ENCODE measurements at places on chromosomes 12 and 14.

GRCh38 chr14:71783088-71783487 lies 149.1 kb upstream of the RGS6 start:
- DNase-seq = no peak

- no peak for DNase-seq
Measured at GRCh38 chr12:49293056-49293956, 1.6 kb upstream of the PRPH start.

DNA sequence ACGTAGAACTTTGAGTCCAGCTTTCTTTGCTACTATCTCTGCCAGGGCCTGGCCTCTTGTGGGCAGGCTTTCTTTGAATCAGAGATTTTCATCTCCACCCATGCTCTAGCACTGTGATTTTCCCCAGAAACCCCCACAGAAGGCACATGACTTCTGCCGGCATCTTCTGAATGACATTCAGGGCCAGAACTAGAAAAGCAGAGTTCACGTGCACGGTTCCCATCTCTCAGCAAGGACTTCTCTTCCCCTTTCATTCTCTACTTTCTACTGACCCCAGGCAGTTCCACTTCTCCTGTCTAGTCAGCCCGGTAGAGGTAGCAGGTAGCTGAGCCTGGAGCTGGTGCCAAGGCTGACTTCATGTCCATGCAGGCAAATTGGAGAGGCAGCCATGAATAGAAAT lies 26.9 kb downstream of the BATF start:
- no peak for DNase-seq

DNA sequence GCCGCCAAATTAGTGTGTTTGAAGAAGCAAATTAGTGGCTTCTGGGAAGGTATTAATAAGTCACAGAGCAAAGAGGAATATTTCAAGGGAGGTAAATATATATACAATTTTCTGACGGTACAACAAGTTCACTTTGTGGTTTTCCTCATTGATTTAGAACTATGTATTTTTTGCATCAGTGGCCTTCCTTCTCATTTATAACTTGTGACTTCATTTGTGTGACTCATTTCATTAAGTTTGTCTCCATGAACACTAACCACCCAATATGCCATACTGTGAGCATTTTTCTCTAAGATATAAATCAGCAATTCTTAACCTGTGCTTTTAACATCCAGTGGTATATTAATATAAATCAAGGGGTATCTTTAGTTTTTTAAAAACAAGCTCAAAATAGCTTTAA lies 29.3 kb upstream of the ARHGAP5 start:
- DNase-seq = no peak

DNA sequence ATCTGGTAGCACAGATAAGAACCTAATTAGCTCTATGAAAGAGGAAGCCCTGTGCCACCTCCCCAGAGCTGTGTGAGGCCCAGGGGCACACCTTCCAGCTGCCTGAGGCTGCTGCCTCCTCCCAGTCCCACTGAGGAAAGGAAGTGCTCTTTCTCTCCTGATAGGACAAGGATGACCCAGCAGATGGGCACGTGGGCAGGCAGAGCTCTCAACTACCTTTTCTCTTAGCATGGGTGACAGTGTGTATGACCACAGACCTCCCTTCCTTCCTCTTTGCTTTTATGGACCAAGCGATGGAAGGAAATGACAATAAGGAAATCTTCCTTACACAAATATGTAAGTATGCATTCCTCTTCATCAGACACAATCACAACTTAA lies 127.6 kb upstream of the AMIGO2 start:
- DNase-seq = no peak

GRCh38 chr12:131565267-131566015 lies 145.4 kb upstream of the SFSWAP start:
- DNase-seq = no peak

- no peak for DNase-seq
Measured at GRCh38 chr14:32984241-32984930, 45.7 kb downstream of the NPAS3 start.

- no peak for DNase-seq
Measured at GRCh38 chr12:27841392-27841882, 61.4 kb upstream of the MANSC4 start.

DNA sequence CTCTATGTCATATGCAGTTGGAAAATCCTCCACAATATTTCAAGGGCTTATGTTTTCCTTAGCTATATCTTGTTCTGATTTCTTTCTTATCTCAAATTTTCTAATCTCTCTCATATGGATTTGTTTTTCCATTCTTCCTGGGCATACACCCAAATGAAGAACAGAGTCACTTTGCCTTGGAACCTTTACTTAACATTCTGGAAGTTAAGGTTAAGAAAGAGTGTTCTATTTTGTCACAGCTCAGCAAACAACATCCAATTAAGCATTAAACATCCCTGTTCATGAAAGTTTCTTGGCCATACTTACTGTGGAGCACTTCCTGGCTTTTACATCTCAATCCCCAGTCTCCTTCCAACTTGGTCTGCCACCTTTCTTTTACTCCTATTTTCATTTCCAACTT lies 5.3 kb downstream of the NAV3 start:
- no peak for DNase-seq

GRCh38 chr14:104600141-104600643 lies 4.4 kb downstream of the TMEM179 start:
- no peak for DNase-seq

- DNase-seq = no peak
Measured at GRCh38 chr12:85277900-85278597, 2.0 kb upstream of the ALX1 start.

GRCh38 chr14:74575507-74575906 lies 36.5 kb downstream of the LTBP2 start:
- DNase-seq = no peak

DNA sequence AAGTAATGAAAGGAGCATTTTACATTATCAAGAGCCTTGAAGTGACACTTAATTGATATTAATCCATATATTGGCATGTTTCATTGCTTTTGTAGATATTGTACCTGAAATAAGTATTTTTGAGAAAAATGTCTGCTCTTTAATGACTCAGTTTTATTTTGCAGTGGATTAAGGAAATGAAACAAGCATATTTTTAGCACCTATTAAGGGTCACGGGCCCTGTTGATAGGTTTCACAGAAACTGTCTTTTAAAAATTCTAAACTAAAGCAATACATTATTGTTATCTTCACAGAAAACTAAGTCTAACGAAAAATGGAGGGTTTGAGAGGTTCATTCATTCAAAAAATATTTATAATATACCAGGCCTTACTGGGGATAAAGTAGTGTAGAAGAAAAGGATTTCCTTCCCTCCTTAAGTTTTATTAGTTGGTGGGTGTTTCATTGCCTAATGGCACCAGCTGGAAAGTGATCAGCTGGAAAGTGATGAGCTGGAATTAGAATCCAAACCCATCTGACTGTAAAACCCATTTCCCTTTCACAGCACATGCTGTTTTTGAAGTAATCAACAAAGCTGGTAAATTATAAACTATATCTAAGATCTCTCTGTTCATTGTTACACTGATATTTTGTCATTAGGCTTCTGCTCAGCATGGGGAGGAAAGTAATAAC lies 54.2 kb downstream of the PTPRQ start:
- DNase-seq = no peak

- DNase-seq = no peak
Measured at GRCh38 chr12:2481346-2481745, 313.4 kb upstream of the FKBP4 start.

GRCh38 chr14:76772300-76773187 lies 11.3 kb downstream of the VASH1 start:
- DNase-seq = no peak

- no peak for DNase-seq
Measured at GRCh38 chr14:55240526-55241178, 30.6 kb upstream of the FBXO34 start.

GRCh38 chr12:55926738-55927587 lies 731 bp downstream of the PYM1 start:
- DNase-seq = peak; percentile 85

DNA sequence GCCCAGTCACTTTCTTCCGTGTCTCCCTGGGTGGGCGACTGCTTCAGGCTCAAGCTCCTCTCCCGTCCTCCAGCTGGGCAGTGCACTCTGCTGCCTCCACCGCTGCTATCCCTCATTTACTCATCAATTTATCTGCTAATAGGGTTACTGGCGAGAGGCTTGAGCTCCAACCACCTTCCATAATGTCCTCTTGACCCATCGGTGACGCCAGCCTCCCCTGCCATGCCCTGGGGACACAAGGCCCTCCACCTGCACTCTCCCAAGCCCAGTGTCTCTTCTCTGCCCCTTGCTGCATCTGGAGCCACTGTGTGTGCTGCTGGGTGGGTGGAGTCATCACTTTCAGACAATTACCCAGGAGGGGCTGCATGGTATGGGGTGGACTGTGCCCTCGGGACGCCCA lies 78.5 kb downstream of the TMEM132D start:
- DNase-seq = no peak

GRCh38 chr12:70049596-70050360 lies 193.5 kb upstream of the CNOT2 start:
- DNase-seq = no peak

DNA sequence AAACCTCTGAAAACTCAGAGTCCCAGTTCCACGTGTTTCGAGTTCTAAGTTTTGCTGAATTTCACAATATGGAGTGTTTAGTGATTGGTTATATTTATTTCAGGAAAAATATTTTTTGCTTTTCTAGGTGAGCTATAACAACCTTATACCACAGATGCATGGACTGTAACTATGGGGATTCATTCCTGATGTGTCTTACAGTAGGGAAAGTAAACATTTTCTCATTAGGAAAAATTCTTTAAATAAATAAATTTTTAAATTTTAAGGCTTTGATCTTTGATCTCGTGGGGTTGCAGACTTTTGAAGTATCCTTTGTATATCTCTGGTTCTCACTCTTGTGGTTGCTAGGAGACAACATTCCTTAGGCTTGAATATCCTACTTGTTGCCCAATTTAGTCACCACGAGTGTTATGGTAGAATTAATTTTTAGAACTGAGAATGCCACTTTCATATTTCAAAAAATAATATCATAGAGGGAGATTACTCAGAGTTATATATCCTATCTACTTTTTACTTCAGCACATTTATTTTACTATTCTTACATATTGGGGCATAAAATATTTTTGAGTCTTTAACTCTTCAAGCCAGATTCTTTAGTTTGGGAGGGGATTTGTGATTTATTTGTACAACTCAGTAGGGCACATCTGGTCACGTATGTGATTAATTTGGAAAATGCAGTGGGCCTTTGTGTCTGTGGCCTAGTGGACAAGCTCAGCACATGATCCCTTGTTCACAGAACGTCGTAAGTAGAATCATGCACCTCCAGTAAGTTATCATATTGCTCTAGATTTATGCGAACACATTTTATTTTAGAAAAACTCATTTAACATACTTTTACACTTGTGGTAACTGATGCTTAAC lies 224.0 kb downstream of the TTC6 start:
- DNase-seq = no peak

GRCh38 chr14:90608281-90608680 lies 207.9 kb downstream of the TTC7B start:
- DNase-seq = no peak

DNA sequence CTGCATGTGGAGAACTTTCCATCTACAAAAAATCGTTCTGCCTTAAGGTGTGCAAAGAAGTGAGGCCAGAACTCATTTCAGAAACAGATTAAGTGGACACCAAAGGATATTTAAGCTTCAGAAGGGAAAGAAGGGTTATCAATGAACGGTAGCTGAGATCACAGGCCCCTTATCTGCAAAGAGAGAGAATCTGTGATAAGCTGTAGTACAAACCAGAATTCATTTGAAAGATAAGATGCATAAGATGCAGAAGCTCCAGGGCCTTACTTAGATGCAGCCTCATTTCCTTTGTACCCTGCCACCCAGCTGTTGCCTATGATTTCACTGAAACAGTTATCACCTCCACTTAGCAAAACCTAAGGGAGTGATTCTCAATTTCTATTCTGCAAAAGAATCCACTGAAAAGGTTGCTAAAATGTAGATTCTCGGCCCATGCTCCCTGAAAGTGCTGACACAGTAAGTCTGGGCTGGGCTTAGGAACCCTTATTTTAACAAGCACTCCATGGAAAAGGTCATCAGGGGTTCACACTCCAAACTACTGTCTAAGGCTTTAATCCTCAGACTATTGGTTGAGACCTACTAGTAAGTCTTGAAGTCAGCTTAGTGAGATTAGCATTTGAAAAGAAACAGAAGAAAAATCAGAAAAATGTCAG lies 64.8 kb downstream of the HELB start:
- DNase-seq = no peak

DNA sequence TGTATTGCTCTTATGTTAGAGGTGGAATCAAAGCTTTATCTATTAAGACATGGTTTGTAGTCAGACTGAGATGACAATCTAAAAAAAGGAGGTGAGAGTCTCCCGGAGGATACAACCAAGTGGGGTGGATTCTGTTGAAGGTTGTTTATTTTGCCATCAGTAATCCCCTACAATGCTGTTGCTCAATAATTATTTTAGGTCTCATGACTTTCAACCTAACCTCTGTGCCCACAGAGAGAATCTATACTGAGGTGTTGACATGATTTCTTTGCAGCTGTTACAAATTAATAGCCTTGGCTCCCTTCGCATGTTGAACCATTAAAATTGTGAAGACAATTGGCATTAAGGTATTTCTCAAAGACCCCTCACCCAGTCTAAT lies 28.7 kb upstream of the FOS start:
- no peak for DNase-seq

DNA sequence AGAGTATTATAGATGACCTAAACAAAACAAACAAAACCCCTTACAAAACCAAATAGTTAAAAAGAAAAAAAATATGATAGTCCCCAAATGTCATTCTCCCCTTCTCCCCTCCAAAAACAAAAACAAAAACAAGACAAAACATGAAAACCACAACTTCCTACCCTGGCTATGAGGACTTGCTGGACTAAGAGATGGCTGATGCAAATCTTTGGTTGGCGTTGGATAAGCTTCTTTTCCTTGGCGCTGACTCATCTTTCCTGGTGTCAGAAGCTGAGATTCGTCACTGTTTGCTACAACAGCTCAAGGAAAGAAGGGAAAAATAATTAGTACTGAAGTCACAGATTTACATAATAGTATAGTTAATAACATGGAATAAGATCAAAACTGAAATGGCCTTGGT lies 102.5 kb upstream of the BBS10 start:
- no peak for DNase-seq

DNA sequence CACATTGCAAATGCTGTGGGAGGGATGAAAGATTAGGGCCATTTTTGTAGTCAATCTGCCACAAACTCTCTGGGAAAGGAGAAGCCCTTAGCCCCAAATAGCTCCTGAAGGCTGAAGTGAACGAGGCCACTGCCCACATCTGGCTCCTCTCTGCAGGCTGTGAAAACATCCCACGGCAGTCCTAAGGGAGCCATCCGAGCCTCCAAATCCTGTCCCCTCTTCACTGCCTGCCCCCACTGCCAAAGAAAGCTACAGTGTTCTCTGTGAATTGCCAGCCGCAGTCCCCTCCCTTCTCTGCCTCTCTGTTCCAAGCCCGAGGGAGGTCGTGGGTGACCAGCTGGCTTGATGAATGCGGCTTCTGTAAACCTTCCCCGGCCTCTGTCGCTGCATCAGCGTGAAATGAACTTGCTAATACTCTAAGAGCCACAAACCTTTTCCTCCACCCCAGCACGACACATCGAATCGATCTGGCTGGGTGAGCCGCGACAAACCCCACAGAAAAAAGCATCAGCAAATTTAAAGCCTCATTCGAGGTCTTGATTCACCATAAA lies 180.7 kb upstream of the NRXN3 start:
- no peak for DNase-seq

Measured in activated T-helper 9 cell treated with anti-CD3 and anti-CD28 coated beads, Interleukin-2, amount 50 U/mL, for 16 hours (primary cell).